ENCODE measurements at places on chromosomes 4 and X. TPM values are rescaled to one million over a fixed set of nuclear protein-coding genes. Genes with fewer than 3 reads are reported as not detected.

DNA sequence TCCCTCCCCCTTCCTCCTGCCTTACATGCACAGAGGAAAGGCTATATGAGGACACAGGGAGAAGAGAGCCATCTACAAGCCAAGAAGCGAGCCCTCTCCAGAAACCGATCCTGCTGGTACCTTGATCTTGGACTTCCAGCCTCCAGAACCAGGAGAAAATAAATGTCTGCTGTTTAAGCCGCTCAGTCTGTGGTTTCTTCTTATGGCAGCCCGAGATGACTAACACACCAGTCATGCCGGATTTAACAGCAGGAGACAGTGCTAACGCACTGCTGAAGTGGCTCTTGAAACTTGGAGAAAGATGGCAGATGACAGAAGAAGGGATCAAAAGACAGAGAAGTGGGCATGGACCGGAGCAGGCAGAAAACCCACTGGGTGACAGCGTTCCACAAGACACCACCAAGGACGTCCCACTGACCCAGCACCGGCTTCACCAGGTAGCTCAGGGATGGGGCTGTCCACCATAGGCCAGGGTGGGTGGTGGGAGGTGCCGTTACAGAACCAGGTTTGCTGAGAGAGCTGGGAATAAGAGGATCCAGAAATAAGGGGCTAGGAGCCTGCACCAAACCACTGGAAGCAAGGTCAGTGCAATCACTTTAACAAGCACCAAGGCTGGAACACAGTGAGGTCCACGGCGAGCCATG lies 6.2 kb upstream of the MAN2B2 start:
- H3K4me1 ChIP-seq: peaks cover 5% of the 10 kb centered on the region
- no peaks in the 10 kb centered on the region for H3K36me3 ChIP-seq
- DNase-seq: no peak
- H3K27ac ChIP-seq: no peak overlapping the region
- no peaks in the 10 kb centered on the region for H3K27me3 ChIP-seq

Gene FREM3
- total RNA-seq: 0.06 TPM

Gene FSTL5
- total RNA-seq: 0.45 TPM

- H3K36me3 ChIP-seq: no peaks in the 10 kb centered on the region
- DNase-seq: no peak
- no peaks in the 10 kb centered on the region for H3K4me1 ChIP-seq
- no peak overlapping the region for H3K4me3 ChIP-seq
Observed at GRCh38 chrX:51614353-51615012, 4.2 kb downstream of the CENPVL3 start.
